ENCODE measurements at places on chromosomes 3 and 15. TPM values are rescaled to one million over a fixed set of nuclear protein-coding genes. Genes with fewer than 3 reads are reported as not detected.
A peak's percentile ranks its signal among the peaks of the same experiment; 100 is the strongest.

- H3K36me3 ChIP-seq, result no peaks in the 10 kb centered on the region
- no peak for DNase-seq
- no peak overlapping the region for H3K4me3 ChIP-seq
- no peaks in the 10 kb centered on the region for H3K27me3 ChIP-seq
- H3K27ac ChIP-seq, result no peak overlapping the region
- no peaks in the 10 kb centered on the region for H3K4me1 ChIP-seq
Observed at GRCh38 chr3:169497567-169498257, 165.8 kb downstream of the MECOM start.

DNA sequence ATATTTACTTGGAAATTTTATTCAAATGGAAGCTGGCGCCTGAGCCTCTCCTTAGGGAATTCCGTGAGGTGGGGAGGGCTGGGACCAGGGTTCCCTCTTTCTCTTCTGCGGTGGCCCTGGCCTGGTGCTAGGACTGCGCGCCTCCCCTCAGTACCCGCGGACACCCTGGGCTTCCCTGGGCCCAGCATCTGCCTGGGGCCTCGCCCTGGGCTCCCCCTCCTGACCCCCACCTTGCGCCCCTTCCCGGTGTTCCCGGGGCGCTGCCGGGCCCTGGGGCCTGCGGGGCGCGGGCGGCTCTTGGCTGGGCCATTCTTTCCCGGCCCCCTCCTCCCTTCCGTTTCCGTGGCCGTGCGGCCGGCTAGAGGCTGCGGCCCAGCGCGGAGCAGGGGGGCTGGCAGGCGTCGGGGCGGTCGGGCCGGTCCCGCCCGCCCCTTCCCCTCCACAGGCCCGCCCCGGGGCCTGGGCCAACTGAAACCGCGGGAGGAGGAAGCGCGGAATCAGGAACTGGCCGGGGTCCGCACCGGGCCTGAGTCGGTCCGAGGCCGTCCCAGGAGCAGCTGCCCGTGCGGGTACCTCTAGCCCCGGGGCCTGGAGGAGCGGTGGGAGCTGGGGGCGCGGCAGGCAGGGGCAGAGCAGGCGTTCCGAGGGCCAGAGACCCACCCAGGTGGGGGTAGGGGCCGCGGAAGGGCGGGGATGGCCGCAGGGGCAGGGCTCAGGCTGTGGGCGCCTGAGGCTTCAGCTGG, at the start of gene FES:
Gene FES (plus strand): TSS at position 529 of the 743 bp plus-strand sequence. CDS start 542 bp downstream, outside the sequence.
- peak within 1 kb of the TSS; percentile 98 for H3K27ac ChIP-seq
- no peak for DNase-seq
- H3K27me3 ChIP-seq, result no peaks in the 10 kb centered on the region
- H3K36me3 ChIP-seq, result peaks cover 37% of the 10 kb centered on the region

GRCh38 chr3:9581742-9582141, 28.1 kb upstream of the LHFPL4 start:
- no peak overlapping the region for H3K27ac ChIP-seq
- H3K36me3 ChIP-seq, result no peaks in the 10 kb centered on the region
- no peak for DNase-seq
- H3K4me1 ChIP-seq, result no peaks in the 10 kb centered on the region
- no peak overlapping the region for H3K4me3 ChIP-seq

DNA sequence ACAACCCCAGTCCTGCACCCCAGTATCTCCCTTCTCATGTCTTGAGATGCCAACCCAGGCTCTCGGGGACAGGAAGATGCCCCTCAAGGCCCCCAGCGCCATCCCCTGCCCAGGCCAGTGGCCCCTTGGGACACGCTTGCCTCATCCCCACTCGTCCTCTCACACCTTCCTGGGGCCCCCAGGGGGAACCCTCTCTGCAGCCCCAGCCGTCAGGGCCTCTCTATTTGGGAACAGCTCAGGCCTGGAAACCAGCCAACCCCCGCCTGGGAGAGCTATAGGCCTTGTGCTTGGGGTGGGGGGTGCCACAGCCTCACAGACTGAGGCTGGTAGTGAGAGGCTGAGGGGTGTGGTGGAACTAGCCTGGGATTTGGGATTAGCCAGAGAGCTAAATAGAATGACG, 7.8 kb downstream of the LINGO1 start:
- H3K36me3 ChIP-seq, result no peaks in the 10 kb centered on the region
- H3K4me3 ChIP-seq, result no peak overlapping the region
- H3K27ac ChIP-seq, result no peak overlapping the region

DNA sequence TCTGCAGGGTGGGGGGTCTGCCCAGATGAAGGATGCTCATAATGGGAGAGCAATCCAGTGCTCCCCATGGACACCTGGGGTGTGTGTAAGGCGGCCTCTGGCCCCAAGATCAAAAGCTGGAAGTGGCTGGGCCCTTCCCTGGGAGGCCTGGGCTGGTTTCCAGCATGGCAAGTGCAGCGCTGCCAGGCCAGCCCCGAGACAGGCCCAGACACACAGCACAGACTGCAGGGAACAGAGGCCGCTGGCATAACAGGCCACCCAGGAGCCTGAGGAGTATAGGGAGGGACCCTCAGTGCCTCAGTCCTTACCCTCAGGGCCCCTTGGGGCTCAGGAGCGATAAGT, 10.0 kb downstream of the ITPKA start:
- no peaks in the 10 kb centered on the region for H3K36me3 ChIP-seq
- H3K27ac ChIP-seq, result no peak overlapping the region
- DNase-seq, result no peak
- H3K4me1 ChIP-seq, result peaks cover 15% of the 10 kb centered on the region

- DNase-seq, result peak; percentile 11
- H3K27ac ChIP-seq, result peak overlapping the region; percentile 94
- H3K27me3 ChIP-seq, result no peaks in the 10 kb centered on the region
- peaks cover 10% of the 10 kb centered on the region for H3K4me1 ChIP-seq
- H3K4me3 ChIP-seq, result peak overlapping the region; percentile 93
- no peaks in the 10 kb centered on the region for H3K36me3 ChIP-seq
Observed at GRCh38 chr3:197749315-197749600, 425 bp upstream of the FYTTD1 start.

DNA sequence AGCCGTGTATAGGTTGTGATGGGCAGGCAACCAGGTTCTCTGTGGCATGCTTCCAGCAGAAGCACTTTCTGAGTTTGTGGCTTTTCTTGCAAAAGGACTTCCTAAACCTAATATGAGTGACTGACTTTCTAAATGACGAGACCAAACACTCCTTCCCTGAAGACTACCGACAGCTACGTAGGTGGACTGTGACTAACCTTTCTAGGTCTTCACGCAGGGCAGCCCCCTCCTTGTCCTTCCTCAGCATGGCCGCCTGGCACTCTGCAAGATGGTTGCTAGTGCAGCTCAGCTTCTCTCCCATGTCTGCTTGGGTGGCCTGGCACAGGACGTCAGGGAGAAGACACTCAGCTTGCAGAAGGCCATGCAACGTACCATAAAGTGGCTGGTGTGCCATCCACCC, 20.9 kb downstream of the CXCR6 start:
- no peak for DNase-seq
- no peaks in the 10 kb centered on the region for H3K27me3 ChIP-seq
- no peak overlapping the region for H3K4me3 ChIP-seq
- H3K4me1 ChIP-seq, result peaks cover 20% of the 10 kb centered on the region

DNA sequence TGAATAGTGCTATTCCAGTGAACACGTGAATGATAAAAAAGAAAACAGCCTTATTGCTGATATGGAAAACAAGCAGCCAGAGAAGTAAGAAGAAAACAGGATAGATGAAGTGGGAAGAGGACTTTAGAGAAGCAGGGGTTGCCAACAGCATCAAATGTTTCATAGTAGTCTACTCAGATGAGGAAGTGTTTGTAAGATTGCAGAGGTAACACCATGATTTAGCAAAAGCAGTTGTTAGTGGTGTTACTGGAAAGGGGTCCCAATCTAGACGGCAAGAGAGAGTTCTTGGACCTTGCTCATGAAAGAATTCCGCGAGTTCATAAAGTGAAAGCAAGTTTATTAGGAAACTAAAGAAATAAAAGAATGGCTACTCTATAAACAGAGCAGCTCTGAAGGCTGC, 108.8 kb upstream of the MCTP2 start:
- no peak overlapping the region for H3K27ac ChIP-seq
- no peak overlapping the region for H3K4me3 ChIP-seq
- no peak for DNase-seq
- no peaks in the 10 kb centered on the region for H3K27me3 ChIP-seq

- no peak for DNase-seq
- H3K27ac ChIP-seq, result no peak overlapping the region
- no peak overlapping the region for H3K4me3 ChIP-seq
- H3K4me1 ChIP-seq, result peaks cover 44% of the 10 kb centered on the region
- no peaks in the 10 kb centered on the region for H3K27me3 ChIP-seq
- peaks cover 12% of the 10 kb centered on the region for H3K36me3 ChIP-seq
Observed at GRCh38 chr3:58092521-58092920, 84.3 kb downstream of the FLNB start.

GRCh38 chr15:37199545-37199944, 99.2 kb upstream of the MEIS2 start:
- DNase-seq, result no peak
- no peaks in the 10 kb centered on the region for H3K27me3 ChIP-seq
- H3K4me1 ChIP-seq, result no peaks in the 10 kb centered on the region
- no peaks in the 10 kb centered on the region for H3K36me3 ChIP-seq
- no peak overlapping the region for H3K27ac ChIP-seq
- no peak overlapping the region for H3K4me3 ChIP-seq

DNA sequence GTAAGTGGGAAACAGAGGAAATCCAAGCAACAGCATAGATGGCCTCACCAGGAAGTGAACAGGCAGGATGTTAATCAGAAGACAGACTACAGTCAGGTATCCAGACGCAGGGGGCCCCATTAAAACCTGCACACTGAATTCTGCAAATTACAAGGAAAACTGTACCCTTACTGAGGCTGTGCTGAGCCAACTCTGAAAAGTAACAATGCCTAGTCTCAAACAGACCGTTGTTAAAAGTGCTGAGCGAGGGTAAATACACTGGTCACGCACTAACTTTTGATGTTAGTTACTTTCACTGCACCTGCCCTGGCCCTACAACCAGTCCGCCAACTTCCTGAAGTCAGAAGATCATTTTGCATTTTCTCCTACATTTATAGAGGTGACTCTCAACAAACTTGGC, 1.0 kb downstream of the TAMM41 start:
- H3K36me3 ChIP-seq, result peaks cover 8% of the 10 kb centered on the region
- no peak overlapping the region for H3K27ac ChIP-seq
- no peak for DNase-seq
- H3K27me3 ChIP-seq, result no peaks in the 10 kb centered on the region
- peaks cover 11% of the 10 kb centered on the region for H3K4me1 ChIP-seq
- H3K4me3 ChIP-seq, result peak overlapping the region; percentile 97

- no peak for DNase-seq
- no peak overlapping the region for H3K4me3 ChIP-seq
- no peaks in the 10 kb centered on the region for H3K27me3 ChIP-seq
- H3K36me3 ChIP-seq, result no peaks in the 10 kb centered on the region
Observed at GRCh38 chr3:66638717-66639116, 137.9 kb upstream of the LRIG1 start.

- H3K27me3 ChIP-seq, result no peaks in the 10 kb centered on the region
- H3K4me1 ChIP-seq, result no peaks in the 10 kb centered on the region
- no peak overlapping the region for H3K4me3 ChIP-seq
- no peaks in the 10 kb centered on the region for H3K36me3 ChIP-seq
- DNase-seq, result no peak
Observed at GRCh38 chr3:64974401-64974800, 286.6 kb upstream of the ADAMTS9 start.

GRCh38 chr15:81940467-81941451, 105.1 kb downstream of the MEX3B start:
- H3K36me3 ChIP-seq, result no peaks in the 10 kb centered on the region
- H3K27me3 ChIP-seq, result no peaks in the 10 kb centered on the region
- no peak overlapping the region for H3K4me3 ChIP-seq
- no peaks in the 10 kb centered on the region for H3K4me1 ChIP-seq
- H3K27ac ChIP-seq, result no peak overlapping the region

- H3K27ac ChIP-seq, result no peak overlapping the region
- peaks cover 4% of the 10 kb centered on the region for H3K4me1 ChIP-seq
- H3K4me3 ChIP-seq, result no peak overlapping the region
- DNase-seq, result no peak
- no peaks in the 10 kb centered on the region for H3K36me3 ChIP-seq
- H3K27me3 ChIP-seq, result no peaks in the 10 kb centered on the region
Observed at GRCh38 chr15:89035150-89035549, 53.1 kb upstream of the ABHD2 start.

- H3K4me3 ChIP-seq, result peak overlapping the region; percentile 13
- H3K27me3 ChIP-seq, result no peaks in the 10 kb centered on the region
- peaks cover 16% of the 10 kb centered on the region for H3K4me1 ChIP-seq
- no peak for DNase-seq
- no peaks in the 10 kb centered on the region for H3K36me3 ChIP-seq
- H3K27ac ChIP-seq, result peak overlapping the region; percentile 29
Observed at GRCh38 chr3:27613846-27614500, 108.2 kb downstream of the EOMES start.

DNA sequence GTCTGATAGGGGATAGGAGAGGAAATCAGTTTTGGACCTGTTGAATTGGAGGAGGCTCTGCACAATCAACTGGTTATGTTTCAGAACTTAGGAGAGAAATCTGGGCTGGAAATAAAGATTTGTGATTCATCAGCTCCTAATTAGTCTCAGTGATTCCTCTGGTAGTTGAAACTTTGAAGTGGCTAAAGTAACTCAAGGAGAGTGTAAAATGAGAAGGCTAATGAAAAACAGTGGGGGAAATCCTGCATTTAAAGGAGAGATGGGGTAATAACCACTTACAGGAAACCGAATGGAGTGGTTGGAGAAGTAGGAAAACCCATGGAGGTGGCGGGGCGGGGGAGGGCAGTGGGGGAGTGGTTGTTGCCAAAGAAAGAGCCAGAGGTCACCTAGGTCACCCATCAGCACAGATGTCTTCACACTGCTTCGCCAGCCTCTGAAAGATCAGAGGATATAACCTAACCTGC, 32.6 kb downstream of the MAP2K5 start:
- DNase-seq, result no peak
- no peaks in the 10 kb centered on the region for H3K36me3 ChIP-seq
- no peaks in the 10 kb centered on the region for H3K27me3 ChIP-seq
- H3K27ac ChIP-seq, result no peak overlapping the region

GRCh38 chr15:68349151-68349550, 71.6 kb downstream of the FEM1B start:
- H3K27me3 ChIP-seq, result no peaks in the 10 kb centered on the region
- peaks cover 75% of the 10 kb centered on the region for H3K4me1 ChIP-seq
- no peak for DNase-seq
- H3K4me3 ChIP-seq, result no peak overlapping the region
- peak overlapping the region; percentile 96 for H3K27ac ChIP-seq

- no peak overlapping the region for H3K27ac ChIP-seq
- no peak overlapping the region for H3K4me3 ChIP-seq
- H3K36me3 ChIP-seq, result peaks cover 60% of the 10 kb centered on the region
- DNase-seq, result no peak
- peaks cover 38% of the 10 kb centered on the region for H3K4me1 ChIP-seq
Observed at GRCh38 chr3:123633530-123633929, 48.7 kb upstream of the HACD2 start.

- H3K4me1 ChIP-seq, result no peaks in the 10 kb centered on the region
- DNase-seq, result no peak
- no peak overlapping the region for H3K27ac ChIP-seq
- no peaks in the 10 kb centered on the region for H3K27me3 ChIP-seq
- no peaks in the 10 kb centered on the region for H3K36me3 ChIP-seq
Observed at GRCh38 chr3:11246663-11246970, 25.6 kb upstream of the ATG7 start.

- H3K27ac ChIP-seq, result no peak overlapping the region
- no peak for DNase-seq
- no peaks in the 10 kb centered on the region for H3K27me3 ChIP-seq
- no peak overlapping the region for H3K4me3 ChIP-seq
- H3K36me3 ChIP-seq, result no peaks in the 10 kb centered on the region
Observed at GRCh38 chr15:78768531-78769408, 42.5 kb downstream of the ADAMTS7 start.

Gene IVD
- 61.8 TPM for total RNA-seq

Gene PCOLCE2
- total RNA-seq, result 157 TPM

Gene PTX3
- 175 TPM for total RNA-seq

Gene RTP4
- 0.63 TPM for total RNA-seq

Gene PLA2G4E
- not detected for total RNA-seq

Gene FILIP1L
- total RNA-seq, result 279 TPM

Gene TEX55
- total RNA-seq, result not detected

Gene CLDN18
- total RNA-seq, result 7.3 TPM

Gene ADCY5
- 123 TPM for total RNA-seq
